ENCODE measurements at places on chromosomes 1 and 21. TPM values are rescaled to one million over a fixed set of nuclear protein-coding genes. Genes with fewer than 3 reads are reported as not detected.
A peak's percentile ranks its signal among the peaks of the same experiment; 100 is the strongest.

GRCh38 chr1:165595246-165595938 lies 35.6 kb upstream of the MGST3 start:
- DNase-seq: no peak
- no peak overlapping the region for H3K27ac ChIP-seq
- H3K4me3 ChIP-seq: no peak overlapping the region
- peaks cover 11% of the 10 kb centered on the region for H3K4me1 ChIP-seq
- no peaks in the 10 kb centered on the region for H3K36me3 ChIP-seq
- no peaks in the 10 kb centered on the region for H3K27me3 ChIP-seq

GRCh38 chr21:40792691-40793456 lies 54.1 kb downstream of the DSCAM start:
- H3K4me3 ChIP-seq: no peak overlapping the region
- no peak overlapping the region for H3K27ac ChIP-seq
- no peak for DNase-seq
- no peaks in the 10 kb centered on the region for H3K4me1 ChIP-seq

GRCh38 chr21:44637018-44637850 lies at the start of gene KRTAP10-10:
TSS of gene KRTAP10-10 (plus strand) at chr21:44637356. CDS start at chr21:44637418, 62 bp downstream.
- H3K27ac ChIP-seq: no peak within 1 kb of the TSS
- no peak for DNase-seq
- 0 out of 2 replicates have a peak, but pooled peaks cover 5% of the 10 kb centered on the region for H3K36me3 ChIP-seq
- no peaks in the 10 kb centered on the region for H3K4me1 ChIP-seq
- no peaks in the 10 kb centered on the region for H3K27me3 ChIP-seq

DNA sequence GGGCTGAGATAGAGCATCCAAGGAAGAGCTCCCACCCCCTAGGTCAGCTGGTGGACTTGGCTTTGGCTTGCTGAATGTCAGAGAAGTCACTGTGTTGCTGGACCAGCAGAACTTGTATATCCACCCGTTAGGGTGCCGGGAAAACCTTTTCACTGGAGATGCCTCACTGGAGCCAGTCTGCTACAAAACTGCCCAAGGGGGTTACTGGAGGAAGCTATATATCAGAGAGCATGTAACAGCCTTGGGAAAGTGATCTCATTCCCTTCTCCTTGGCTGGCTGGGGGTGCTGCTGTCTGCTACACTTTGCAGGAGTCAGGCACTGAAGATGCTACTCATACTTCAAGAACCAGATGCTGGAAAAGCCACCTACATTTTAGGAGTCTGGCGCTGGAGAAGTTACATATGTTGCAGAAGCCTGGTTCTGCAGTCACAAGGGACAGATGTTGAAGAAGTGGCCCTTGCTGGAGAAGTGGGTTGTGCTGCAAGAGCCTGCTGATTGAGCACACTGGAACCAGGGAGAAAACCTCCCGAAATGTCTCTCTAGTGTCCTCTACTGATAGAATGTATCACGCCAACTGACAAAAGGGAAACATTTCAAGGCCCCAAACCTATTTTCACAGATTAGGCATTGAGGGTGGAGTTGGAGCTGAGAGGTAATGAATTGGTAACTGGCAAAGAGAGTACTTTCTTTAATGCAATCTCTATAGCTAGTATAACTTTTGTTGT lies 250.6 kb downstream of the SPATA17 start:
- no peaks in the 10 kb centered on the region for H3K4me1 ChIP-seq
- peak; percentile 52 for DNase-seq
- H3K36me3 ChIP-seq: no peaks in the 10 kb centered on the region
- H3K27me3 ChIP-seq: no peaks in the 10 kb centered on the region
- no peak overlapping the region for H3K27ac ChIP-seq
- H3K4me3 ChIP-seq: no peak overlapping the region

GRCh38 chr1:32289256-32289655 lies 2.6 kb upstream of the HDAC1 start:
- H3K4me3 ChIP-seq: no peak overlapping the region
- DNase-seq: no peak
- H3K27me3 ChIP-seq: no peaks in the 10 kb centered on the region
- H3K4me1 ChIP-seq: peaks cover 8% of the 10 kb centered on the region
- H3K27ac ChIP-seq: no peak overlapping the region

- H3K36me3 ChIP-seq: no peaks in the 10 kb centered on the region
- no peak overlapping the region for H3K27ac ChIP-seq
- no peak overlapping the region for H3K4me3 ChIP-seq
- no peaks in the 10 kb centered on the region for H3K4me1 ChIP-seq
- DNase-seq: no peak
- H3K27me3 ChIP-seq: peaks cover 15% of the 10 kb centered on the region
These were observed 34.5 kb upstream of the CD1D start for GRCh38 chr1:158146165-158146564.

DNA sequence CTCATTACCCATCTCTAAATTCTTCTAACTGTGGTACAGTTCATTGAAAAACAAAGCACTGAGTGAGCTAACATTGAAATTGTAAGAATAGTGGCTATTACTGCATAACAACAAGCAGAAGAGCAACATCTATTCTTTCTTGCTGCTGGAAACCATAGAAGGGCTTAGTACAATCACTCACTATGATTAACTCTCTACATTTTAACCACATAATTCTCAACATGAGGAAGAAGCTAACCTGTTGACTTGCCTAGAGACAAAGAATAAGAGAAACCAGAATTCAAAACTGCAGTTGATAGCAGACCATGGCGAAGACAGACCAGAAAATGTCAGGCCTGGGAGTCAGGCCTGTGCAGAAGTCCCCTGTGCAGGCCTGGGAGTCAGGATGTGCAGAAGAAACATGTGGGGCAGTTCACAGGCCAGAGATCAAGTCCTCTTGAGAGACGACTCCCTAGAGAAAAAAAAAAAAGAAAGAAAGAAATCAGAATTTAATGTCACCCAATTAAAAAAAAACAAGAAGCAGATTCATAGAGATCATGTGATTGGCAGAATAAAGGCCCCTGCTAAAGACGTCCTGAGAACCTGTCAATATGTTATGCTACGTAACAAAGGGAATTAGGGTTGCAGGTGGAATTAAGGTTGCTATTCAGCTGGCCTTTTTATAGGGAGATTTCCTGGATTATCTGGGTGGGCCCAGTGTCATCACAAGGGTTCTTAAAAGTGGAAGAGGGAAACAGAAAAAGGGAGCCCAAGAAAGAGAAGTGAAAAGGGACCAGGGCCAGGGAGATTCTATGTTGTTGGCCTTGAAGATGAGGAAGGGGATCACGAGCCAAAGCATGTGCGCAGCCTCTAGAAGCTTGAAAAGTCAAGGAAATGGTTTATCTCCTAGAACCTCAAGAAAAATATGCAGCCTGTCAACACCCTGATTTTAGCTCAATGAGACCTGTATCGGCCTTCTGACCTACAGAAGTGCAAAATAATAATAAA lies 94.9 kb downstream of the MRPL39 start:
- no peak overlapping the region for H3K27ac ChIP-seq
- DNase-seq: no peak
- H3K4me3 ChIP-seq: no peak overlapping the region
- 0 out of 2 replicates have a peak, but pooled peaks cover 3% of the 10 kb centered on the region for H3K4me1 ChIP-seq
- H3K36me3 ChIP-seq: no peaks in the 10 kb centered on the region
- H3K27me3 ChIP-seq: no peaks in the 10 kb centered on the region

DNA sequence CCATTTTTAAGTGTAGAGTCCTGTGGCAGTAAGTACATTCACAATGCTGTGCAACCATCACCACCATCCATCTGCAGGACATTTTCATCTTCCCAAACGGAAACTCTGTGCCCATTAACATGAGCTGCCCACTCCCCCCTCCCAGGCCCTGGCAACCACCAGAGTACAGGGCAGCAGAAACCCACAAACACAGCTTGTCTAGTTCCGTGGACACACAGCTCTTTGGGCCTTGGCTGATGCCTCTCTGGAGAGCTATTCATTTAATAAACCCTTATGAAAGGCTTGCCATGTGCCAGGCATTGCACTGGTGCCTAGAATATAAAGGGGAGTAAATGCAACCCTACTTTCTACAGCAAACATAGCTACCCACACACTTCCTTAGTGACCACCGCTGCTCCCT lies 28.0 kb downstream of the STUM start:
- DNase-seq: no peak
- H3K27ac ChIP-seq: no peak overlapping the region
- no peaks in the 10 kb centered on the region for H3K36me3 ChIP-seq

SLC27A3 gene
- total RNA-seq: 24.2 TPM

GRCh38 chr1:29282924-29283803 lies 46.8 kb downstream of the PTPRU start:
- H3K27ac ChIP-seq: peak overlapping the region; percentile 92
- peaks cover 17% of the 10 kb centered on the region for H3K4me1 ChIP-seq
- no peaks in the 10 kb centered on the region for H3K27me3 ChIP-seq
- no peaks in the 10 kb centered on the region for H3K36me3 ChIP-seq
- peak; percentile 99 for DNase-seq

GRCh38 chr1:961132-961669 lies 817 bp downstream of the KLHL17 start:
- DNase-seq: no peak
- H3K27me3 ChIP-seq: peaks cover 11% of the 10 kb centered on the region
- no peaks in the 10 kb centered on the region for H3K36me3 ChIP-seq
- peak overlapping the region; percentile 97 for H3K4me3 ChIP-seq
- H3K27ac ChIP-seq: no peak overlapping the region

SFT2D2 gene
- total RNA-seq: 27.1 TPM

DNA sequence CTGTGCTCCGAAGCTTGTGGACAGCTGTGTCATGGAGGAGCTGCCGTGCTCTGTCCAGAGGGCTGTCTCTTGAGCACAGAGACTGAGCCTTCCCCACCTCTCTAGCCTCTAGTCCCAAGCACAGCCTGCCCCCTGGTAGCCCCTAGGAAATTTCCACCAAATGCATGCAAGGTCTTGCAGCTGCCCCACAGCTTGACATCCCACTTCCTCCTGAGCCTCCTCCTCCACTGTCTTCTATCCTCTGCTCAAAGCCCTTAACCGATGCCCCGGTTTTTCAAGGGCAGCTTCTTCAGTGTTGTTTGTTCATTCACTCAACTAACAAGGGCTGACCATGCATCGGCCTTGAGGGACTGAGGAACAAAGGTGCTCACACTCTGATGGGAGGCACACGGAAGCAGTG lies 20.6 kb upstream of the PROK1 start:
- no peaks in the 10 kb centered on the region for H3K27me3 ChIP-seq
- no peaks in the 10 kb centered on the region for H3K36me3 ChIP-seq
- H3K27ac ChIP-seq: no peak overlapping the region
- DNase-seq: no peak
- H3K4me3 ChIP-seq: no peak overlapping the region

GRCh38 chr1:101364370-101365120 lies 127.7 kb downstream of the S1PR1 start:
- no peaks in the 10 kb centered on the region for H3K27me3 ChIP-seq
- no peak overlapping the region for H3K4me3 ChIP-seq
- no peaks in the 10 kb centered on the region for H3K36me3 ChIP-seq
- H3K4me1 ChIP-seq: no peaks in the 10 kb centered on the region

DNA sequence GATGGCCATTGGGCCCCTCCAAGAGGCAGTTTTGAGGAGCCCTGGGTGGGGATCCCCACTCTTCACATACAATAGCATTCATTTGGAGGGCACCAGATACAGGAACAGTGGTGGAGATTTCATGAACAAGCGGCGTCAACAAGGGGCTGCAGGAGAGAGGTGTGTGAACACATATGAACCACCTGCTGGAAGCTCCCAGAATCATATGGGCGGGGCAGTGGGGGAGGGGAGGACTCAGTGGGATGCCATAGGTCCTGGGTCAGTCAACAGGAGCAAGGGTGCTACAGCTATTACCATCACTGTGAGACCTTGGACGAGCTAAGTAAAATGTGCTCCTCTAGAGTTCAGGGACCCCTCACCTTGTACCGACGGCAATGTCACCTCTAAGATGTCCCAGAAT lies 100.4 kb upstream of the IRF2BP2 start:
- no peak overlapping the region for H3K27ac ChIP-seq
- no peak for DNase-seq
- H3K27me3 ChIP-seq: no peaks in the 10 kb centered on the region
- H3K4me1 ChIP-seq: no peaks in the 10 kb centered on the region

DNA sequence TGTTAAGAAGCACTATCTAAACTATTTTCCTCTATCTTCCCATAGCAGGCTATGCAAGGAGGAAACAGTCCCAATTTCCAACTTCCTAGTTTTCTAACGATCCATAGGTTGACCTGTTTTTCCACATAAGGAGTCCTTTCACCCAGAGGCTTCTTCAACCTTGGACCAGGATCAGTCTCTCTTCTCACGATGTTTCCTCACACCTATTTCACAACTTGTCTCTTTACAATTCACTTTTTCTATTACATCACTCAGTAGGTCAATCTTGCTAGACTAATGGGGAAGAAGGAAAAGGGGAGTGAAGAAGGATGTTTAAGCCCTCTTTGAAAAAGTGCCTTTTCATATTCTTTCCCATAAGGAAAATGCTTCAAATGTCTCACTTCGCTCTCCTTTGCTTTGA lies 15.9 kb downstream of the PALMD start:
- no peak overlapping the region for H3K27ac ChIP-seq
- H3K27me3 ChIP-seq: no peaks in the 10 kb centered on the region
- peaks cover 9% of the 10 kb centered on the region for H3K4me1 ChIP-seq
- no peak for DNase-seq
- H3K36me3 ChIP-seq: no peaks in the 10 kb centered on the region

DNA sequence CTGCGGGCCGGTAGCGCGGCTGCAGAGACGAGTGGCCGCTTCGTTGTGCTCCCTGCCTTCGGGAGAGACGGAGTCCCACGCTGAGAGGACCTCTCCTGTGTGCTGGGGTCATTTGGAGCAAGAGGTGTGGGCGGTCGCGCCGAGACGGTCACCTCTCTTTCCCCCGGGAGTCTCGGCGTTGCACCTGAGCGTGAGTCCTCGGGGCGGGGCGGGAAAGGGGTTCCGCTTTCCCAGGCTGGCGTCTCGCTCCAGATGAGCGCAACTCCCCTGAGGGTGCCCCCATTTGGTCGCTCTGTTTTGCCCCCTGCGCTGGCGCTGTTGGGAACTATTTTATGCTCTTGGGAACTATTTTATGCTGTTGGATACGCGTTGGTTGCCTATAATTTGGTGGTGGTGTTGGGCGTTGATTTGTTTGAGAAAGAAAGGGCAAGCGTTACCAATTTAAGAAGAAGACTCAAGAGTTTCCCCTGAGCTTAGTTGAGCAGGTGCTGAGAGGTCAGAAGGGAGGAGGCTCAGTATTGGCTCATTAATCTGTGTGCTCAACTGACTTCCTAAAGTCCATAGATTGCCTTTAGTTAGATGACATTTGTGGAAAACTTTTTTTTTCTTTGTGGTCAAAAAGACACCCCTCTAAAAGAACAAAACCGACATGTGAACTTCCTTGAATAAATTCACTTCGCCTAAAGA lies 683 bp downstream of the LRRC8B start:
- DNase-seq: peak; percentile 73
- peaks cover 35% of the 10 kb centered on the region for H3K4me1 ChIP-seq
- peak overlapping the region; percentile 71 for H3K4me3 ChIP-seq
- H3K27ac ChIP-seq: peak overlapping the region; percentile 89
- H3K36me3 ChIP-seq: no peaks in the 10 kb centered on the region
- no peaks in the 10 kb centered on the region for H3K27me3 ChIP-seq

DNA sequence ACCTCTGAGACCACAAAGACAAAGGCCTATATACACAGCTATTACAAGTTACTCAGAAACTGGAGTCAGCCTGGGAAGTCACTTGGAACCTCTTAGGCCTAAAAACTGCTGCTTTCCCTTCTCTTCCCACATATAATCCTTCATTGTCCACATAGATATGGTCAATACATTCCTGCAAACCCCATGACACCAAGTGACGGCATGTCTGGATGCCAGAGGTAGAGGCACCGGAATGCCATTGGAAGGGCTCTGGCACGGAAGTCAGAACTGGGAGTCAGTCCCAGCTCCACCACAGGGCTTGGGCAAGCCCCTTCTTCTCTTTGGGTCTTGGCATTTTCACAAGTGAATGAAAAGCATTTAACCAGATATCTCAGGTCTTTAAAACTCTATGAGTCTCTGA lies 204.7 kb downstream of the MATN1 start:
- no peaks in the 10 kb centered on the region for H3K4me1 ChIP-seq
- no peak overlapping the region for H3K27ac ChIP-seq
- no peaks in the 10 kb centered on the region for H3K36me3 ChIP-seq
- DNase-seq: no peak

All from GM23338 (cell line).